ENCODE measurements at places on chromosomes 3 and 15. TPM values are rescaled to one million over a fixed set of nuclear protein-coding genes. Genes with fewer than 3 reads are reported as not detected.

CNTN4 gene
- not detected for total RNA-seq

ZNF385D gene
- 2.0 TPM for total RNA-seq

CDHR4 gene
- 0.06 TPM for total RNA-seq

ZPLD1 gene
- total RNA-seq, result 0.26 TPM

All from aortic smooth muscle cell (primary cell).